Adipocyte (in vitro differentiated cells): ENCODE measurements at places on chromosomes 3 and 15.
A peak's percentile ranks its signal among the peaks of the same experiment; 100 is the strongest.

DNA sequence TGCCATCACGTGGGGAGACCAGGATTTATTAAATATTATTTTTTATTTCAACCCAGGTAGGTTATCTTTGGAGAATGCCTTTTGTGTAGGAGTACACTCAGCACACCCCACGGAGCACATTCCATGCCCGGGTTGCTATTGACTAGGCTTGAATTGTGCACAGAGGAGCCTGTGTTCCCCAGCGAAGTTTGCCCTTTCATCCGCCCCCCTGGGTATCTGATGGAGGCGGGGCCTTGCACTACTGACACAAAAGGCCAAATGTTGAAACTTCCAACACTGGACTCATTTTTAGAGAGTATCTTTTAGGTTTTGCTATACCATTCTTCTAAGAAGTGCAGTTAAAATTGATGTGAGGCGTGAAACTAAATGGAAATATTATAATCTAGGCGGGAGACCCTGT is 39.3 kb upstream of the PPP4R2 start:
- DNase-seq, result no peak

GRCh38 chr3:142602619-142603385 is 6.6 kb downstream of the PLS1 start:
- DNase-seq, result no peak

DNA sequence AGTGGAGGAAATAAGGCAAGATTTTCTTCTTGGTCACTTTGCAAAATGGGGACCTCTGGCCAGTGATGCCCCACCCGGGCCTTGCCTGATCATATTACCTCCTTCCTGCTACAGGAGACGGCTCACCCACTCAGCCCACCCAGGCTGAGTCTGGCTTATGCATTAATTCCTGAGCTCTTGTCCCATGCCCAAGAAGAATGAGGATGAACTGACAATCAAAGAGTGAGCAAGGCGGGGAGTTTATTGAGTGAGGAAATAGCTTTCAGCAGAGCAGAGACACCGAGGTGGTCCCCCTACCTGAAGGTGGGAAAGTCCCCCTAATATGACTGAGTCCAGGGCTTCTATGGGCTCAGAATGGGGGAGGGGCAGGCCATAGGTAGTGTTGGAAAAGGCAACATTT is 107.5 kb downstream of the EOMES start:
- DNase-seq, result no peak

GRCh38 chr3:43378066-43378935 is 92.0 kb downstream of the SNRK start:
- peak; percentile 52 for DNase-seq

DNA sequence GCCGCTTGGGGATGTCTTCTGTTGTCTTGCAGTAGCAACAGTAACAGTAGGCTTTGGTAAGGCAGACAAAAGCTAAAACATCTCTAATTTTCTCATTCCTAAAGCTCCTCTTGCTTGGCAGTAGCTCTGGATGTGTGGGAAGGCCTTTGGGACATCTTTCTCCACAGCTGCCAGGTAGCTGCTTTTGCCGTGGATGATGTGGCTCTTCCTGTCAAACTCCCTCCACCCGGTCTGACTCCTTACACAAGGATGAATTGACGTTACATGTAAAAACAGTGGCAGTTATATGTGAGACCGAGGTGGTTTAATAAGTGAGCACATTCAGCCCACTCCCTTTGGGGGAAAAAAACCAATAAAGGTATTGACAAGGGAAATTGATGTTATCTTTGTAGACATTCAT is 309.1 kb downstream of the TUSC7 start:
- no peak for DNase-seq

GRCh38 chr15:22806664-22807063 is 20.2 kb downstream of the NIPA1 start:
- no peak for DNase-seq

DNA sequence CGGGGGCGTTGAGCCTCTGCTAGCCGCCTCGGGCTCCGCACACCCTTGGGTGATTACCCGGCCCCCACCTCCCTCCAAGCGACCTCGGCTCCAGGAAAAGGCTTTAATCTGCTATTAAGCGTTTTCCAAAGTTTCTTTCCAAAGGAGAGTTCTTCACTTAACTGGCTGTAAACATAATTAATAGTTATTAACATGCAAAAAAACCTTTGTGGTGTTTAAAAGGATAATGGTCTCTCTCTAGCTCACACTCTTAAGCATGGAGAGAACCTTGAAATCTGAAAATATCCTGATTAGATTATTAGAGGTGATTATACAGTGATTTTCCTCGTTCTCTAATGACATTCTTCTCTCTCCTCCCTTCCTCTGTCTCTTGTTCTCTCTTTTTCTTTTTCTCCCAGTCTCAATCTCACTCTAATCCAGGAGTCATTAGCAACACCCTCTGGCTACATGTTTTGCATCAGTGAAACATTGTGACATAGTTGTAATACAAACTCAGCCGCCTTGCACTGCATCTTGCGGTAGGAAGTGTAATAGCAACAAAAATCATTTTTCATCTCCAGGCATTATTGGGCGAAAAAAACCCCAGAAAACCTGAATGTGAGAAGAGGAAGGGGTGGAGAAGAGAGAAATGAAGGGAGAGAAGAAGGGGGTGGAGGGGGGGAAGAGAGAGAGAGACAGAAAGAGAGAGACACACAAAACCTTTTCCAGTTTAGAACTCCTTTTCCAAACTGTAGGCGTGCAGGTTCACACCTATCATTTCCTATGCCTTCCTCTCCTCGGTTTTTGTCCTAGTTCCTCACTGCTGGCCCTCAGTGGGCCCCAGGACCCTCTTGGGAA is 24.4 kb downstream of the NR2F2 start:
- peak; percentile 91 for DNase-seq

DNA sequence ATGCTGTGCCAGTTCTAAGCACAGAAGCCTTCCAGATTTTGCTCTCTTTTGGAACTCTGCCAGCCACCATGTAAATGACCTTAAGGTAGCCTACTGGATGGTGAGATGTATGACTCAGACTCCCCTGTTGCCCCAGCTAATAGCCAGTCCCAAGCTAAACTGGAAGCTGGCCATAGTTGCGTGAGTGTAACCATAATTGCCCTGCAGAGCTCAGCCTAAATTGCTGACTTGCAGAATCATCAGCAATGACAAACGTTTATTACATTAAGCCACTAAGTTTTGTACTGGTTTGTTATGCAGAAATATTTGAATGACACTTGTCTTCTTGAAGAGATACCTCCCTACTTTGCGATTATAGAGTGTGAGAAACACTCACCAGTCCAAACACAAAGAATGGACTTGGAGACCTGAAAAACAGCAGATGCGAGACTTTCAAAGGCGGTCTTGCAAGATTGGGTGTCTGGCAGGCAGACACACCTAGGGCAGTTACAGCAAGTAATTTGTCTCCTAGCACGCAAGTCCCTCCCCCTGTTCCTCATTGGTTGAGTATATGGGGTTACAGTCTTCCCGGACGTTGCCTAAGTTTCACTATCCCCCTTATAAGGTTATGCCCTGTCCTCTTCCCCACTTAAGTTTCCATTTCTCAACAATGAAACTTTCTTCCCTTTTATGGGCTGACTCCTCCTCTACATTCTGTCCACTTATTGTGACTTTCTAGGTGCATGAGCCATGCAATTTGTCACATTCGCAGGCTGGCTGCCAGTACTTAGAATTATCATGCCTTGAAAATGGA is 83.6 kb upstream of the XCR1 start:
- peak; percentile 17 for DNase-seq

- DNase-seq, result no peak
These were observed 6.5 kb downstream of the CHST13 start for GRCh38 chr3:126530171-126531050.

DNA sequence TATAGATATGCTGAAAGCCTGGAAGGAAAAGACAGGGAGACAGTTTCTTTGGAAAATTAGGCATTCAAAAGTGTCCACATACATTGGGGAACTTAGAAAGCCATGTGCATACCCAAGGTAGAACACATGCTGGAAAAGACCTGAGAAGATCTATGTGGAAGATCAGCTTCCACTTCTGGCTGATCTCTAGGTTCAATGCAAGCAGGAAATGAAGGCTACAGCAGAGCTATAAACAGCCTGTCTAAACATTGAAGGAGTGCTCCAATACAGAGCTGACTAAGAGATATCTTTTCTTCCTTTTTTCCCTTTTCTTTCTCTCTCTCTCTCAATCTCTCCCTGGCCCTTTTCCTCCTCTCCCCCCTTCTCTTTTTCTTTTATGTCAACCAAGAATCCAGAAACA is 73.6 kb upstream of the TCF12 start:
- no peak for DNase-seq

GRCh38 chr3:39322936-39323335 is 6.6 kb upstream of the CCR8 start:
- DNase-seq, result no peak

DNA sequence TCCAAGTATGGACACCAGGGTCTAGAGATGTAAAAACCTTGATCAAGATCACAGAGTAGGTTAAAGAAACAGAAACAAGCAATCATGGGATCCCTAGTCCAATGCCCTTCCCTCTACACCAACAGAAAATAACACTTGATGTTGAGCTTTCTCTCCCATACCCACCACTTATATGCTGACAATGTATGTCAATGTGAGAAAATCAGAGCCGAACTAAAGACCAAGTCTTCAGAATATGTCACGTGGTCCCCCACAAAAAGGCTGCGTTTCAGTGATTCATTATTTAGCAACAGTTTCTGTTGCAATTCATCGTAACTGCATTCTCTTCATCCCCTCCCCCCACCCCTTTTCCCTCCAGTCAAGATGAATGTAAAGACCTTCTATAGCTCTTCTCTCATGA is 278.9 kb upstream of the STT3B start:
- peak; percentile 8 for DNase-seq

GRCh38 chr3:139020868-139021234 is at the start of gene PRR23B:
Gene PRR23B, minus strand, starts transcription at chr3:139020926. Its CDS starts 265 bp downstream, at chr3:139020661.
- no peak for DNase-seq

- DNase-seq, result no peak
These were observed 103.2 kb downstream of the GABRG3 start for GRCh38 chr15:27074179-27074578.

GRCh38 chr15:61091289-61091616 is 137.8 kb downstream of the RORA start:
- no peak for DNase-seq

- DNase-seq, result no peak
These were observed 251.7 kb upstream of the GOLGA6L4 start for GRCh38 chr15:83983634-83984458.
